ENCODE measurements at places on chromosomes 13 and 19.

GRCh38 chr13:94481941-94482340, 2.5 kb upstream of the DCT start:
- no peak for DNase-seq

DNA sequence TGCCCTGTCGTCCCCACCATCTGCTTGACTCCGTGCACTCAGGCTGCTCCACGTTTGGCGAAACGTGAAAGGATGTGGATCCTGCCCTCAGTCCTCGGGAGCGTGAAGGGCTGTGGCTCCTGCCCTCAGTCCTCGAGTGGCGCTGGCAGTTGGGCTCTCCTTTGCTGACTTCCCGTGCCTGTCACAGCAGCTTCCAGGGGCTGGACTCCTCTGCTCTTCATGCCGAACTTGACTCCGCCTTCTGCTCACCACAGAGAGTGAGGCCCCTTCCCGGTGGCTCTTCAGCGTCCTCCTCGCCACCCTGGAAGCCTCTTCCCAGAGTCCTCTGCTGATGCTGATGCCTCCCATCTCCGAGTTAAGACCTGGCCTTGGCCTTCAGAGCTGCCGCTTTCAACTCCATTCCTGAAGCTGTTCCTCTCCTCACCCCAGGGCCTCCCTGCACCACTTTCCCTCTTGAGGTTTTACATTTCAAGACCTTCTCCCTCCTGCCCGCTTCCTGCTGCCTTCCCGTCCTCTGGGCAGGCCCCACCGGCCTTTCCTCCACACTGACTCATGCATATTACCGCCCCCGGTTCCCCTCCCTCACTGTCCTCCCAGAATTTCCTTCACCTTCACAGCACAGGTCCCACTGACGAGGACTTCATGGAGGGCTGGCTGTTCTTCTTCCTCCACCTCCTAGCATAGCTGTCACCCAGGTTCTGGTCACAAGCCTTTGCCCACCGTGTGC, 111.7 kb downstream of the SHISA2 start:
- DNase-seq, result no peak

- no peak for DNase-seq
Measured at GRCh38 chr19:611481-611868, 21.8 kb downstream of the HCN2 start.

GRCh38 chr19:41226874-41227390, 7.9 kb downstream of the AXL start:
- DNase-seq, result no peak
